ENCODE measurements at places on chromosomes 2 and 18.
A peak's percentile ranks its signal among the peaks of the same experiment; 100 is the strongest.

DNA sequence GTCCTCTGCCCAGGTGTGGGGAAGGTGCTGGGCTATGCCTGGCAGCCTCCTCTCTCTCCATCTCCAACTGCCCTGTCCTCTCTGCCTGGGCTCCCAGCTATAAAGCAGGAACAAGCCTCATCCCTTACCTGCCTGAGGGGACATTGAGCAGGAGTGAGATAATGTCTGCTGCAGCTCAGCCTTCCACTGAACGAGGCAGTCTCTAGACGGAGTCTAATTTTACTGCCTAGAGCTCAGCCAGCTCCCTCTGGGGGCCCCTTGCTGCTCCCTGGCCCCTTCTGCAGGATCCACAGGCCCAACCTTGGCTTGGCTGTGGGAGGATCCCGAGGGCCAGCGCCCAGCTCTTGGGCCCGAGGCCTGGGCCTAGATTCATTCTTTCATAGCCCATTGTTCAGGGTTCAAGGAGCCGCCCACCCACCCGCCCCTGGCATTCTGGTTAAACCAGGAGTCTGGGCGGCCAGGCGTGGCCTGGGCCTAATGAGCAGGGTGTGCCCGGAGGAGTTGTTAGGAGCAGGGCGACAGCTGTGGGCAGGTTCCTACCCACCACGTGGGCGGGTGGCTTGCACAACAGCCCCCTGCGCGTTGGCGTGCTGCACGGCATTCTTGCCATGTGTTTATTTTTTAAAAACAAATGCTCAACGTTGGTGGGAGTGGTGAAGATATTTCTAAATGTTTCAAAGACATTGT is 44.6 kb downstream of the FOSL2 start:
- no peaks in the 10 kb centered on the region for H3K27me3 ChIP-seq
- H3K27ac ChIP-seq = no peak overlapping the region
- H3K36me3 ChIP-seq = no peaks in the 10 kb centered on the region
- no peak overlapping the region for H3K4me3 ChIP-seq
- peaks cover 37% of the 10 kb centered on the region for H3K4me1 ChIP-seq

- H3K27ac ChIP-seq = no peak overlapping the region
- H3K4me3 ChIP-seq = no peak overlapping the region
- no peaks in the 10 kb centered on the region for H3K36me3 ChIP-seq
- DNase-seq = no peak
- H3K4me1 ChIP-seq = no peaks in the 10 kb centered on the region
- H3K27me3 ChIP-seq = no peaks in the 10 kb centered on the region
Measured at GRCh38 chr2:21567395-21567794, 443.6 kb downstream of the TDRD15 start.

DNA sequence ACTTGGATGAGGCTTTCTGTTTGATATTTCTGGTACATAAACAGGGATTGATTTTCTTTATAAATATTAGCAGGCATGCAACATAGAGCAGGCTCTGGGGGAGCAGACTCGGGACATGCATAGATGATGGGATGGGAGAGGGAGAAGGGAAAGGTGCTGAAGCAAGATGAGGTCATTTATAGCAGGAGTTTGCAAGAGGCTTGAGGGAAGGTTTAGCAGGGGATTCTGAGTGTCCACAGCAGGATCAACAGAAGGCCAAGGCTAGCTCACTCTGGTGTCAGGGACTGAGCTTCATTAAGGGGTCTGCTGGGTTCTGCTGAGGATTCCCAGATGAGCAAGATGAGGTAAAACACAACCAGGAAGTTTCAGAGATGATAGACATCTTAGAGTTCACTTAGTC is 309.1 kb upstream of the CELF4 start:
- DNase-seq = no peak
- H3K4me1 ChIP-seq = no peaks in the 10 kb centered on the region
- H3K27ac ChIP-seq = no peak overlapping the region

- no peaks in the 10 kb centered on the region for H3K27me3 ChIP-seq
- no peak overlapping the region for H3K4me3 ChIP-seq
- H3K36me3 ChIP-seq = no peaks in the 10 kb centered on the region
- H3K27ac ChIP-seq = no peak overlapping the region
Measured at GRCh38 chr2:121955872-121956271, 200.4 kb downstream of the TSN start.

- H3K4me1 ChIP-seq = peaks cover 43% of the 10 kb centered on the region
- H3K27ac ChIP-seq = peak overlapping the region; percentile 73
- H3K4me3 ChIP-seq = peak overlapping the region; percentile 34
- no peaks in the 10 kb centered on the region for H3K36me3 ChIP-seq
- H3K27me3 ChIP-seq = no peaks in the 10 kb centered on the region
- DNase-seq = no peak
Measured at GRCh38 chr2:42762823-42763804, 821 bp downstream of the OXER1 start.

- H3K27me3 ChIP-seq = no peaks in the 10 kb centered on the region
- H3K4me3 ChIP-seq = no peak overlapping the region
- H3K27ac ChIP-seq = no peak overlapping the region
- DNase-seq = no peak
- no peaks in the 10 kb centered on the region for H3K4me1 ChIP-seq
Measured at GRCh38 chr18:24482821-24483220, 22.4 kb downstream of the HRH4 start.

- no peak overlapping the region for H3K4me3 ChIP-seq
- H3K36me3 ChIP-seq = peaks cover 67% of the 10 kb centered on the region
- no peak overlapping the region for H3K27ac ChIP-seq
- no peak for DNase-seq
- H3K4me1 ChIP-seq = no peaks in the 10 kb centered on the region
Measured at GRCh38 chr2:182766626-182767025, 50.6 kb downstream of the DNAJC10 start.

- H3K27ac ChIP-seq = no peak overlapping the region
- H3K4me3 ChIP-seq = no peak overlapping the region
- H3K4me1 ChIP-seq = no peaks in the 10 kb centered on the region
- no peak for DNase-seq
- H3K27me3 ChIP-seq = no peaks in the 10 kb centered on the region
Measured at GRCh38 chr18:10863026-10863425, 286.3 kb downstream of the PIEZO2 start.

DNA sequence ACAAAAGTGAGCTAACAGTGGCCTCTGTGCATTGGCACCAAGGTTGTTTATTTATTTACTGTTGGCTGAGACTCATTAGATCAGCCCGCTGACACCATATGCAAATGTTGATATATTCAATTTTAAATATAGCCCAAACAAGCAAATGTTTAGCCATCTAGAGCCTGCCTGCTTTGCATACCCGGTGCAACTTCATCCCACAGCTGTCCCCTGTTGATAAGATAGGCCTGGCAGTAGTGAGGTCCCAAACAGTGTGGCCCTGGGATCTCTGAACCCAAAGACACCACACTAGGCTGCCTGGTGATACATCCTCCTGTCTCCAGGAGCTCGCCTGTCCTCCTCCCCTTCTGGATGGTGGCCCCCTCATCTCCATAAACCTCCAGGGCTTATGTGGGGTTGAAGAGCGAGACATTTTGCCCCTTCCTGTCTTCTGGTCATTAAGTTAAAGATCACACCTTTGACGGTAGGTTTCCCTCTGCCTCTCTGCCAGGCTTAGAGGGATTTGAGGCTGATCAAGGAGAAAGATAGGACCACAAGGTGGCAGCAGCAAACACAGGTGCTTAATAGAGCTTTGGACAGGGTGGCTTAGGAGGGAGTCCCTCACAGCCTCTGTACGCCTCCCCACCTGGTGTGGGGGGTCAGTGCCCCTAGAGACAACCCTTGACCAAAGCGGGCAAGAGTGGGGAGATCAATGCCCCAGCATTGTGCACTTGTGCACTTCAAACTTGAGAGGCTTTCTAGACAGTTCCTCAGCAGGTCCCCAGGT is 23.7 kb upstream of the MYO5B start:
- DNase-seq = no peak
- no peaks in the 10 kb centered on the region for H3K36me3 ChIP-seq

DNA sequence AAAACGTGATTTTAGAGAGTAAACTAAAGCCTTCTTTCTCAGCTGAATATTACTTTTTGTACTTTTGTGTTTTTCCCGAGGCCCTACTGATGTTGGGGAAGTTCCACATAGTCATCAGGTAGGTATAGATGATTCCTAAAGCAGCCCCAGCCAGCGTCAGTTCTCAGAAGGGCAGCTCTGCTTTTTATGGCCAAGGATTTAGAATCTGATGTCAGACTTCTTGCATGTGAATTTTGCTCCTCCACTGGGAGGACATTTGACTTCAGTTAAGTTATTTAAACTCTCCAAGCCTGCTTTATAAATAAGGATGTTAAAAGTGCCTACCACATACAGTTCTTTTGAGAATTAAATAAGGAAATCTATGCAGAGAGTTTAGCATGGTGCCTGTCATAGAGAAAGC is 130.8 kb downstream of the NCKAP5 start:
- no peak for DNase-seq
- H3K4me3 ChIP-seq = no peak overlapping the region
- no peak overlapping the region for H3K27ac ChIP-seq
- no peaks in the 10 kb centered on the region for H3K36me3 ChIP-seq

DNA sequence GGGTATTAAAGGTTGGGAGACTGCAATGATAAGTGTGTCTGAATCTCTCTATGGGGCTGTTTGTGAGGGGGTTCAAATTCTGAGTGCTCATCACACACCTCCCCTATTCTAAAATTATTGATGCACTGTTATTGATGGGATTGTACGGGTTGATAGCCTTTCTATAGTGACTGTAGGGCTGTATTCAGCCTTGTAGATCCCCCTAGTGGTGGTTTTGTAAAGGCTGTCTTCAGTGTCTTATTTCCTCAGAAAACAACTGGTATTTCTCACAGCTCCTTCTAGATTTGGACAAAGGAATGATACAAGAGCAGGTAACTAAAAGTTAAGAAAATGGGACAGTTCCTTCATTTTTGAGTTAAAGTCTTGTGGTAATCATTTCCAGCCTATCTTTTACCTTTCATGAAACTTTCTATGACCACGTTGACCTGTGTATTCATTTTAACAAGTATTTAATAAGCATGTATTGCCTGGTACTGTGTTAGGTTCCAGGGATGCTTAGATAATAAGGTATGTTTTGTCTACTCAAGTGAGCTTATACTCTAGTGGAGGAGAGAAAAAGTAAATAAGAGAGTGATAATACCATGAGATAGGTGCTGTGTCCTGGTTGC is 21.2 kb downstream of the SMAD4 start:
- peaks cover 43% of the 10 kb centered on the region for H3K36me3 ChIP-seq
- H3K27ac ChIP-seq = no peak overlapping the region
- no peaks in the 10 kb centered on the region for H3K4me1 ChIP-seq
- DNase-seq = peak; percentile 27

DNA sequence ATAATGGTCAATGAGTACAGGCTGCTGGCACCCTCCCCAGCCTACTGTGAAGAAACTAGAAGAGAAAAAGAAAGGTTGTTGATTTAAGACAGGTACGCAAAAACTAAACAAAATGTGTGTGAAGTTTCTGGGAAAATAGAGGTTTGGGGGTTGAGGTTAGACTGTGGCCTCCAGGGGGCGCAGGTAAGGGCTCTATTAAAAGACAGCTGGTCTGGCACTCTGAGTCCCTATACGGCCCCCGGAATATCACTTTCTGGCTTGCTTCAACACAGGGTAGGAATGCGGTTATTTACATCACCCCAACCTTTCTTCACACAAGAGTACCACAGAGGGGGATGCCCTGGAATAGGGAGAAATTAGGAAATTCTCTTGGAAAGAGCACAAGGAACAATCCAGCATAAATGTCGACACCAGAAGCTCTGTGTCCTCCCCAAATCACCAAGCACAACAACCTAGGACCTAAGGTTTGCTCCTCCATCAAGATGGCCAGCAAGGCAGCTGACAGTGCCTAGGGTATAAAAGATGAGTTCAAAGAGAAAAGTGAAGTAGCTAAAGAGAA is 480.8 kb upstream of the KLHL29 start:
- H3K27ac ChIP-seq = no peak overlapping the region
- H3K4me3 ChIP-seq = no peak overlapping the region

- H3K36me3 ChIP-seq = no peaks in the 10 kb centered on the region
- no peak for DNase-seq
- no peaks in the 10 kb centered on the region for H3K4me1 ChIP-seq
- H3K27ac ChIP-seq = no peak overlapping the region
- peaks cover 23% of the 10 kb centered on the region for H3K27me3 ChIP-seq
Measured at GRCh38 chr18:37486848-37487247, 78.8 kb downstream of the CELF4 start.

DNA sequence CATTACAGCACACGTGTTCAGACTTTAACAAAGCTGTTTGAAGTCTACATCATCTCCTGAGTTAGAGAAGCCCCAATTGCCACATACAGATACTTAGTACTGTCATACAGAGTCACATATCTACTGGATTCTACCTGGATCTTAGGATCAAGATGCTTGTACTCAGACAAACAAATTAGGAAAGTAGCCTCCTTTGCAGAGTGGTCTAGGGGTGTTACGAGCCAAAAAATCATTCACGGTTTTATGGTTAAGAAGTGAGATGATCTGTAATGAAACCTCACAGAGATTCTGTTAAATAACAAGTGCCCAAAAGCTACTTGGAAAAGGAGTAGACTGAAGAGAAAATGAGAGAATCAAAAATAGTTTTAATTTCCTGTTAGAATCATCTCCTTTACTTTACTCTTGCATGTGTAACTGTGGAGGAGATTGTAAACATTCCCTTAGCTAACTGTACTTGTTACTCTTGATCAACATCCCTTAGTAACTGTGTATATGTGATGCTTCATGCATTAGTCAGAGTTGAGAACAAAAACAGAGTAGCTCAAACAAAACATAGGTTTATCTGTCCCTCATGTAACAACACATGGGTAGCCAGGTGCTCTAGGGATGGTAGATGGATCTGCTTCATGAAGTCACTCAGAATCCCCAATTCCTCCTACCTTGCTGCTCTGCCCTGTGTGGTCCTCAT is 16.4 kb upstream of the IL1RL1 start:
- DNase-seq = peak; percentile 42
- H3K27ac ChIP-seq = no peak overlapping the region
- no peaks in the 10 kb centered on the region for H3K36me3 ChIP-seq
- H3K4me3 ChIP-seq = peak overlapping the region; percentile 26
- H3K27me3 ChIP-seq = peaks cover 73% of the 10 kb centered on the region
- H3K4me1 ChIP-seq = peaks cover 59% of the 10 kb centered on the region

DNA sequence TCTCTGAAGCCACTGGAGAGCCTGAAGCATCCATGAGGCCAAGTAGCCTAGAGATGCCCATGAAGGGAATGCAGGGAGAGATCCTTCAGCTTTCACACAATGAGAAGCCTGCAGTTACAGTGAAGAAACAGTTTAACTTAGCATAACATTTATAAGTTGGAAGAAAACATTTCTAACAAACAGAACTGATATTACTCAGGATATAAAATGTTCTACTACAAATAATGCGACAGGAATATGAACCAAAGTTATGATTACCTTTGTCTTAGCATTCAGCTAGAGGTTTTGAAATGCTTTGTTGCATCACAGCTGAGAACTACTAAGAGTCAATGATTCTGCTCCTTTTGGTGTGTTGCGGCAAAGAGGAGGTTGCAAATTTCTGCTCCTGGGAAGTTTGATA is 6.9 kb upstream of the KYNU start:
- H3K4me3 ChIP-seq = no peak overlapping the region
- peaks cover 84% of the 10 kb centered on the region for H3K4me1 ChIP-seq
- no peaks in the 10 kb centered on the region for H3K36me3 ChIP-seq

- DNase-seq = peak; percentile 64
- no peak overlapping the region for H3K27ac ChIP-seq
- H3K27me3 ChIP-seq = no peaks in the 10 kb centered on the region
- peaks cover 38% of the 10 kb centered on the region for H3K4me1 ChIP-seq
- no peaks in the 10 kb centered on the region for H3K36me3 ChIP-seq
Measured at GRCh38 chr2:69683170-69683971, 39.8 kb upstream of the AAK1 start.

- no peaks in the 10 kb centered on the region for H3K36me3 ChIP-seq
- no peak overlapping the region for H3K4me3 ChIP-seq
- no peak overlapping the region for H3K27ac ChIP-seq
- no peaks in the 10 kb centered on the region for H3K27me3 ChIP-seq
- no peak for DNase-seq
- H3K4me1 ChIP-seq = peaks cover 38% of the 10 kb centered on the region
Measured at GRCh38 chr2:190417045-190417842, 9.1 kb downstream of the MFSD6 start.

- H3K4me1 ChIP-seq = no peaks in the 10 kb centered on the region
- no peak overlapping the region for H3K4me3 ChIP-seq
- no peaks in the 10 kb centered on the region for H3K36me3 ChIP-seq
Measured at GRCh38 chr2:120810639-120811038, 75.0 kb downstream of the GLI2 start.
